AG04449 (cell line): ENCODE measurements at places on chromosomes 3 and 15.

DNA sequence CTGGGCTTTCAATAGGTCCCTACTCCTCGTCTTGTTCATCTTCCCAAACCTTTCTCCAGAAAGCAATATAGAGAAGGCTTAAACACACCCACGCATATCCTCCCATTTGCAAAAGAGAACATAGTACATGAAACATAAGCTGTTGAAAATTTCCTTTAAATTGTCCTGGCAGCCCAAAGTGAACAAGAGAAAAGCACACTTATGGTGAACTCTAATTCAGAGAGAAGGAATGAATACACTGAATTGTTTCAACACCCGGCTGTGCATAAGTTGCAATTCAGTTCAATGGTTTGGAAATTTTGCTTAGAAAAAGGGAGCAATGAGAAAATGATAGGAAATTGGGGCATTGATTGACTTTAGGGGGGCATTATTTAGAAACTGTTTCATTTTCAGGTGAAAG is 202.6 kb downstream of the TIGIT start:
- DNase-seq = no peak

GRCh38 chr3:9347081-9347480 is 15.8 kb upstream of the THUMPD3 start:
- no peak for DNase-seq

DNA sequence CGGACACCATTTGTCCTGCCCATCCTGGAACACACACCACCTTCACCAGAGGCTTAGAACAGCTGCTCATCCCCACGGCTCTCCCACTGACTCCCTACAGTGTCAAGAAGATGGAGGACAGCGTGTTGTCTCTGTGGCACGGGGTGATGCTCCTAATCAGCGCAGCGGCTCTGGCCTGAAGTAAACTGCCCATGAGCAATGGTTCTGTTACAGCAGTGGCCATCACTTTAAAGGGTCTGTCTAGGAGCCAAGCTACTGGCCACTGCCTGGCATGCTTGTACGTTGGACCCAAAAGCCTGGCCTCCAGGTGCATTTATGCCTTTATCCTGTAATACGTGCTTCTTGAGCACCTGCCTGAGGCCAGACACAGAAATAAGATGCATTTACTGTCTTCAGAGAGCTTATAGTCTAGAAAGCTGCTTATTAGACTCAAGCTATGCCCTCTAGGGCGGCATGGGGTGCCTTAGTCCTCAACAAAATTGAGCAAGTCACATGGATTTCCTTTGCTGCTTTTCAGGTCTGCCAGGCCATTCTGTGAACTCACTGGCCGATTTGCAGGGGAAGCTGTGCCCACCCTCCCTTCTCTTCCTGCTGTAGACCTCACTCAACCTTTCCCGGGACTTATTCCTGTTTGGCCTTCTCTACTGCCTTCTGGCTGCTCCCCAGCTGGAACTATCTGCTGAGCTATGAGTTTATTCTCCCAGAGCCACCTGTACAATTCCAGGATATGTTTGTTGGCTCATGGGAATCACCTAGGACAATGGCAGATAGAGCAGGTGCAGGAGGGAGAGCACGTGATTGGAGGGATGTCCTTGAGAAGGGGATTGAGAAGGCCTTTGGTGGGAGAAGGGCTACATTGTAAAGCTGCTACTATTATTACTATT is 51.9 kb downstream of the STARD5 start:
- no peak for DNase-seq

DNA sequence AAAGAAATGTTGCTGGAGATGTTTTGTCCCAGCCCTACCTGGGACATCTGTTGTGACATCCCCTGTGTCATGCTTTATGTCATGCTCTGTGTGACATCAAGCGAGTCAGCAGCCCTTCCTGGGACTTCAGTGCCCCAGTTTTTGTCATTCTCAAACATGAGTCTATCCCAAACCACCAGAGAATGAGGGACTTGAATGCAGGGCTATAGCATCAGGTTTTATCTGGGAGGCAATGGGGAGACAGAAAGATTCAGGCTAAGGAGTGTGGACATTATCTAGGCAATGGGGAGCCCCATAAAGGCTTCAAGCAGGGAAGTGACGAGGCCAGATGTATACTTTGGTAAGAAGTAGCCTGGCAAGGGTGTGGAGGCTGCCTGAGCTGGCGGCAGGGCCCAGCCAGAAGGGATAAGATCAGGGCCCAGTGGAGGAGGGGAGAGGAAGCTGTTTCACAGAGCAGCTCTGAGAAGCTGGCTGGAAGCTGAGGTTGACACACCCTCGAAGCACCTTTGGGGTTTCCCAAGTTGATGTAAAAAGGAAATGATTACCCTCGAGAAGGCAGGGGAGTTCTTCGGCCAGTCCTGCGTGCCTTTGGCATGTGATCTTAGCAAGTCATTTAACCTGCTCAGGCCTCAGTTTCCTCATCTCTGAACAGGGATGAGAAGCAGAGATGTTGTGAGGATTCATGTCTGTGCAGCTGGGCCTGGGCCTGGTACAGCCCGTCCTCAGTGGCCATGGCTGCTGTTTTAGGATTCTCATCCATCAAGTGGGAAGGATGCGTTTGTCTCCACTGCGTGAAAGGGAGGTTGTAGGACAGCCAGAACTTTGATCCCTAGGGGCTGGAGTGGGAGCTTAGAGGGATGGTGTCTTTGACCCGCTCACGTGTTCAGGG is 34.3 kb downstream of the IRAK2 start:
- peak; percentile 37 for DNase-seq

DNA sequence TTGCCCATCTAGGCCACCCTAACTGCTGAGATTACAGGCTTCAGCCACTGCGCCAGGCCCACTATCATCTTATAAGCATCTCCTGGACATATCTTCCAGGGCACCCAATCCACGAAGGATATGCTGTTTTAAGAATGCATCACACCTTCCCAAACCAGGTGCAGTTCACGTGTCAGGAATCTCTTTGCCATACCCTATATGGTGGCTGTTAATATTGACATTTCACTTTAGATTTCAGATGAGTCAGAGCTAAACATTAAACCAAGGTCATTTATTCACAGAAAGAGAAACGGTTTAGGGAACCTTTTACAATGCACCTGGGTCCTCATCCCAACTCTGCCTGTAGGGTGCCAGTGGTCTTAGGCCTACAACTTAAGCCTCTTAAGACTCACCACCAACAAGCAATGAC is 85.7 kb downstream of the TBL1XR1 start:
- DNase-seq = no peak

GRCh38 chr15:89359471-89360293 is 25.1 kb upstream of the POLG start:
- DNase-seq = no peak

GRCh38 chr15:40995656-40996055 is 42.4 kb downstream of the CHAC1 start:
- no peak for DNase-seq

DNA sequence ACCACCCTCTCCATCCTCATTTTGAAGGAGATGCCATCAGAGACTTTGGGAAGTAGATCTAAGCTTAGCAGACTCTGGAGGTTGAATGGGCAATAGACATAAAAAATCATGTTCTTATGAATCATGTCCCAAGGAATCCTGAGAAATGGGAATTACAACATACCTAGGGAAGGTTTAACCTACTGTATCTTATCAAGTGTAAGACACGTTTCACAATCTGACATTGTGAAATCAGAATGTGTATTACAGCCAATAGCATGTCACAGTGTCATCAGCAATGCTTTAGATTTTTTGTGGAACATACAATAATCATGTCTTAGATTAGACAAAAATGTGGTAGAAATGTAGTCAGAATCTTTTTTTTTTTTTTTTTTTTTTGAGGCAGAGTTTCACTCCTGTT is 332.4 kb upstream of the TLE3 start:
- DNase-seq = peak; percentile 29

DNA sequence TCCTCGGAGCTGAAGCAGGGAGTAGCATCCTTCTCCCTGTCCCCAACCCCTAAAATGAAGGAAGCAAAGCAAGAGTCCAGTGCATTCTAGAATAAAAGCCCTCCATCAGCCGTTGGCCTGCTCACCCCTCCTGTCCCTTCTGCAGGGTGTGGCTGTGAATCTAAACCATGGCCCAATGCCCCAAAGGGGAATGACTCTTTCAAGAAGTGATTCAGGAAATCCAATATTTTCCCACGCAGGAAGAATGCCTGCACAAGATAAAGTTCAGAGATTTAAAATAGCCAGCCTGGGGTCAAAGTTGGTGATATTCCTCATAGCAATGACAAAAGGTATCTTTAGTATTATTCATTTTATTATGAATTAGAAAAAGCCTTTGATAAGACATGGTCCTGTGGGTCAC is 38.5 kb downstream of the SLCO2A1 start:
- DNase-seq = no peak

- DNase-seq = no peak
Observed at GRCh38 chr3:99929745-99930139, 112.1 kb downstream of the CMSS1 start.

DNA sequence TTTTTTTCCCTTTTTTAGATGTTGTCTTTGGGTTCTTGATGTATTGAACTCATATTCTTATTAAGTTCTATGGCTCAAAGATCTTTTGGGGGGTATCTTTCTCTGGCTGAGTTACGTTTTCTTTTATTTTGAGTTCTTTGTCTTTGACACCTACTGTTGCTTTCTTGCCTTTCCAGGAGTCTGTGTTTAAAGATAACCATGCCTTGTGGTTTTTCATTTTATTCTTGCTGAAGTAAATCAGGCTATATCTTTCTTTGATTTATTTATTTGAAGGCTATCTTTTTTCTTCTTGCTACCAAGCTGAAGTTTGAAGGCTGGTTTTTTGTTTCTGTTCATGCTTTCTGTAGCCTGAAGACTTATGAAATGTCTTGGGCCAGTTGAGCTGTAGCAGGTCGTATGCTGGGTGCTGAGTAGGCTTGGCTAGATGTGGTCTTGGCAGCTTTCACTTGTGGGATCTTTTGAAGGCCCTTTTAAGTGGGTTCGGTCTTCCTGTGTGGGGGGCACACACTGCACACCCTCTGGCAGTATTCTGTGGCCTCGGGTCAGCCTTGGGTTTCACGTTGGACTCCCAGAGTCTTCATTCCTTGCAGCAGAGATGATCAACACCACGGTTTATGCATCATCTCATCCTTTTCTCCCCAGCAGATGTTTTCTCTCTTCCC is 17.5 kb downstream of the SLCO3A1 start:
- no peak for DNase-seq

DNA sequence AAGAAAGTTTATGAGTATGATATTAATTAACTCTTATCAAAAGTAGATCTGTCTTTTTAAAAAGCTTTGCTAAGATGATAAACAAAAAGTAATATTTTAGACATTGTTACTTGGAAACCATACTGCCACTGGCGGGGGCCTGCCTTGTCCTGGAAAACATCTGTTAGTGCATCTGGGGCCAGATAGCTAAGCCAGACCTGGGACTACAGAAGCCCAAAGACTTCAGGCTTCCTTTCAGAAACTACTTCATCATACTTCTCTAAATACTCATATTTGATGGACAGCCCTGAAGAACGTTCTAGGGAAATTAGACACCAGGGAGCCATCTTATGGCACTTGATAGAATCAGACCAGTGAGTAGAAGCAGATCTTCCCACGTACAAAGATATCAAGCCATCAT is 795.4 kb upstream of the SEMA6D start:
- DNase-seq = no peak

DNA sequence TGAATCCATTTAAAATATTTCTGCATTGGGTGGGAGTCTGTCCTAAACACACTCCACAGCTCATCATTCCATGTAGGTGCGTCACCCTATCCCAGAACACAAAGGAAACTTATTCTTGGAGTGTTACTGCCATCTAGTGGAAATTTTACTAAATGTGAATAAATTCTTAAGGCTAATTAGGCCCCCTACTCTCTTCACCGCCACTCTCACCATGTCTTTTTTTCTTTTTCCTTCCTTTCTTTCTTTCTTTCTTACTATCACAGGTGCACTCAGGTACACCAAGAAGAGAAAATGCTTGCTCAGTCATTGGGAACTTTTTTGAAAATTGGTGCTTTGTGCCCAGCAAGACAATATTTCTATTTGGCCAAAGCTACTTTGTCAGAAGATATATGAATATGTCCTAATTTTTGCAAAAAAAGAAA is 26.4 kb upstream of the ATP8B4 start:
- peak; percentile 24 for DNase-seq

- no peak for DNase-seq
Observed at GRCh38 chr3:66196633-66197032, 24.2 kb upstream of the SLC25A26 start.

- DNase-seq = peak; percentile 19
Observed at GRCh38 chr3:116057400-116058006, 387.8 kb downstream of the LSAMP start.

GRCh38 chr15:57537488-57538264 is 54.0 kb upstream of the MYZAP start:
- no peak for DNase-seq

GRCh38 chr3:143548393-143548792 is 299.9 kb downstream of the SLC9A9 start:
- no peak for DNase-seq

DNA sequence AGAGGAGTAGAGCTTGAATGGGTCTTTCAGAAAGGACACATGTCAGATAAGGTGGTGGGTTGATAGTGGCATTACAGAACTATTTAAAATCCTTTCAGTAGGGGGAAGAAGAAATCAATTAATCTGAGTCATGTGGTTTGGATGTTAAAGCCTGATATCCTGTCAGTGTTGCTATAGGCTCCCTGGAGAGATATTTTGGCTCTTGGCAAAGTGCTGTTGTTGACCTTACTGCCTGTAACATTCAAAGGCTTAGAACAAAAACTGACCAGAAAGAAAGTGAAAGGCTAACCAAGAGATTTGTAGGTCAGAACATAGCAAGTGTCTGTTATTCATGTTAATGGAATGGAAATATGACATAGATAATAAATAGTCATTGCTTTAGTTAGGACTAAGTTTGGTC is 552.9 kb downstream of the DIPK2A start:
- no peak for DNase-seq

- no peak for DNase-seq
Observed at GRCh38 chr3:18049096-18049495, 306.7 kb upstream of the TBC1D5 start.

DNA sequence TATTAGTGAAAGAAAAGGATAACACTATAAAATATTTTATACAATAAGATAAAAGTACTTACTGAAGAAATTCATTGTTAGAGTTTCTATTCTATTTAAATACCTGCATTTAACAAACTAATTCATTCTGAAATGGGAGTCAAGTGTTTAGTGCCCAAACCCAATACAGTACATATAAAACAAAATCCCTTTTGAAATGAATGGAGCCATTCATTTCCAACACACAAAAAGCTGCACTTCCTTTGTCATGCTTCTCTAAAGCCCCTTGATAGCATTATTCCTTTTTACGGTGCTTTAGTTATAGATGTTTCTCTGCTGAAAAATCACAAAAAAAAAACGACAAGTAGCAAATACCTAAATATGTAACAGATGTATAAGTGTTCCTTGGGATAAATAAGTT is 596.3 kb downstream of the ZIC1 start:
- no peak for DNase-seq

- DNase-seq = no peak
Observed at GRCh38 chr15:79160211-79160610, 69.6 kb upstream of the RASGRF1 start.

GRCh38 chr3:33071946-33072345 is 25.0 kb downstream of the GLB1 start:
- DNase-seq = no peak

- no peak for DNase-seq
Observed at GRCh38 chr15:95131131-95131556, 899.8 kb downstream of the MCTP2 start.
